ENCODE measurements at places on chromosomes 12 and 14. TPM values are rescaled to one million over a fixed set of nuclear protein-coding genes. Genes with fewer than 3 reads are reported as not detected.

DNA sequence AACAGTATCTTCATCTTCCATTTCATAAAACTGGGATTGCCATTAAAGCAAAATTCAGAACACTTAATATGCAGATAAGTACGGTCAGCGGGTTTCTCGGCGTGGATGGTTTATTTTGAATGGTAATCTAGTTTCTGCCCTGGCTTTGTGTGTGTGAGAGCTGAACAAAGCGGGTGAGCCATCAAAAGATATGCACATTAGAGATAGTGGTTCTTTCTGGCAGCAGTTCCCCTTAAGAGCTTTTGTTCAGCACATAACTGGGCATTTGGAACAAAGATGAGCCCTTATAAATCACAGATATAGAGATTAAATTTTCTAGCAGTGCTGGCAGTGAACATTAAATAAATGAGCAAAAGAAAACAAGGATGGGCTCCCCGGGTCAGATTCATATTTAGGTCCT is 207.5 kb downstream of the CALM1 start:
- DNase-seq = no peak

DNA sequence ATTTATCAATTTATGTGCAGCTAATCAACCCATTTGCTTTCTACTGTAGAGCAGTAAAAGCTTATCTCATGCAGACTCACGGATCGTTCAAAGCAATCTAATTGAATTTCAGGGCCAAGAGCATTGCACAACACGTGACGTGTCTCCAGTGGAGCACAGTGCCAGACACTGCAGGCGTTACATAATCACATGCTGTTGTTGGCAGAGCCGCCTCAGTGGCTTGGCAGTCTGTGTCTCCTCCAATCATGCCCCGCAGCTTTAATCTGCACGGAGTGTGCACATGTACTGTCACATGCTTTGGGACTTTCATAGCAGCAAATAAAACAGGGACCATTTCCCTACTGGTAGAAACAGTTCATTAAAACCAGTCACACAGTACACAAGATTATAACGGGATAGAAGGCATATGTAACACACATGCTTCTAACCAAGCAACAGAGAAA is 309.3 kb downstream of the ITPR2 start:
- no peak for DNase-seq

GRCh38 chr12:46332260-46332659 is 40.3 kb downstream of the SLC38A2 start:
- peak; percentile 56 for DNase-seq

DNA sequence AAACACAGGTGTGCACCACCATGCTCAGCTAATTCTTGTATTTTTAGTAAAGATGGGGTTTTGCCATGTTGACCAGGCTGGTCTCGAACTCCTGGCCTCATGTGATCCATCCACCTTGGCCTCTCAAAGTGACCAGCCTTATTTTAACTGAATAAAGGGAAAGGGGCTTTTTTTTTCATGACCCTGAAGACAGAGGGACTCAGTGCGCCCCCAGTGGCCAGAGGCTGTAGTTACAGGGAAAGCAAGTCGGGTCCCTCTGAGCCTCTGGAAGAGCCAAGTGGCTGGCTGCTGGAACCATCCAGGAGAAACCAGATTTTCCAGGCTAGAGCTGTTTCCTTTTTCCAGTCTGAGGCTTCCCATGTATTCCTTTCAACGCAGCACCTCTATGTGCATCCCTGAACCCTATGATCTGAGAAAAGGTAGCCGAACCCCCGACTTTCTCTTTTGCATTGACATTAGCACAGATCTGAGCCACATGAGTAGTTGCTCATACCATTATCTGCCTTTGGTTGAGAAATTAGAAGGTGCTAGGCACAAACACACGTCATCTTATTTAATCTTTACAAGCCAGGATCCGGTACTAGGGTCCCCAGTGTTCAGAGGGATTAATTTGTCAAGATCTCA is 342.7 kb downstream of the CACNA1C start:
- peak; percentile 40 for DNase-seq

PZP gene
- not detected for total RNA-seq

GRCh38 chr12:43029971-43030370 is 440.4 kb upstream of the PRICKLE1 start:
- no peak for DNase-seq

DNA sequence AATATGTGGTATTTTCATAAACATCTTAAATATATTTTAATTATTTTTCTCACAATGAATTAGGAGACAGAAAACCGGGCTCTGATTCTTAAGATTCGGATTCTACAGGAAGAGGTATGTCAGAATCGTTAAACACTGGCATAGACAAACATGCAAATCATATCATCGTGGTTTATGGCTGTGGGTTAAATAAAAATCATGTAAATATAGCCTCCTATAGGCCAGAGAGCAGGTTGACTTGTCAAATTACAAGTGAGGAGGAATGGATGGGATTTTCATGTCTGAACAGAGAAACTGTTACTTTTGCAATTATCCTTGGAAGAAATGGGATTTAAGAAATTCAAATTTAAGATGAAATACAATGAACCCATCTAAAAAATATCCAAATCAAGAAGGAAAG is 74.9 kb upstream of the BCAT1 start:
- DNase-seq = no peak

- no peak for DNase-seq
Measured at GRCh38 chr12:6377667-6377994, 2.3 kb upstream of the SCNN1A start.

DNA sequence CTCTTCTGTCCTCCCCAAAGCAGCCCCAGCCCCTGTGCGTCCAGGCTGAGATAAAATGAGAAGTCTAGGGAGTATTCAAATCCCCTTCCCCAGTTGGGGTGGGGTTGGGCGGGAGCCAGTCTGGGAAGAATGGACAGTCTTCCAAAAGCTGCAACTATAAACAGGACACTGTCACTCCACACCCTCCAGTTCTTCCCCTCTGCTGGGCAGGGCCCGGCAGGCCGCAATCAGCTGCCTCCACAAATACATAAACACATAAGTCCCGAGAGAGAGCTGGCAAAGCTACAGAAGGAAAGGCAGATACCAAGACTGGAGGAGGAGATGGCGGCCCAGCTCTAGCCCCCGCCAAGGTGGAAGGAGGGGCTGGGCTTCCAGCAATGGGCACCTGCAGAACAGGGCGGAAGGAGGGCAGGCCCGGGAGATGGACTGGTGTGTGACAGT is 12.7 kb downstream of the LTBP2 start:
- DNase-seq = peak; percentile 82

DNA sequence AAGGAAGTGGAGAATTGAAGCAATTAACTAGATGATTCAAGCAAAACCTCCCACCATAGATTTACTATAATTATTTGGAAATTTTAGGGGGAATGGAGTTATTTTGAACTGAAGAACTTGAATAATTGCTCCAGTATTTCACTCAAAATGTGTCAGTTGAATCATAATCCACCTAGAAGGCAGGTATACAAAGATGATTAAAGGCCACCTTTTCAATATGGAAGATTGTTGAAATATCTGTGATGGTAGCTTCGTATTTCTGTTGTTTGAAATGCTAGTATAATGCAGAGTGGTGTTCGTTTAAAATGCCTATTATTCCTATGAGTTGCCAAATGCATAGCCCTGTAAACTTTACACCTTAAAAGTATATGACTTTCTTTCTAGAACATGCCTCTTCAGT is 3.1 kb downstream of the HMGA2 start:
- DNase-seq = no peak

TCL1B gene
- total RNA-seq = not detected

GRCh38 chr12:66688846-66689439 is 10.1 kb upstream of the GRIP1 start:
- DNase-seq = peak; percentile 75

DNA sequence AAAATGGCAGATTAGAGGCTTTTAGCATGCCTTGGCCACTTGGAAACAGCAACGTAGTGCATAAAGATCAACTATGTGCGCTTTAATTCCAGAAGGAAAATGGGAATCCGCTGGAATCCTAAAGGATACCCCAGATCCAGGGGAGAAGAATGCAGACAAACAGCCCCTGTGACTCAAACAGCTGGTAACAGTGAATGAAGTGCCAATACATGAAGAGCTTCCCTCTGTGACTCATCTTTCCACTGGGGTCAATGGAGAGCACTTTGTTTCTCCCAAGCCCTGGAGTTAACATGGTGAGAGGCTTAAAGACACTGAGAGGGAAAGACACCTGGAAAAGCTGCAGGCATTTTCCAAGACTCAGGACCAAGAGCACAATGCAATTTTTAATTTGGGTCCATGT is 263.1 kb downstream of the CEP128 start:
- DNase-seq = no peak

DNA sequence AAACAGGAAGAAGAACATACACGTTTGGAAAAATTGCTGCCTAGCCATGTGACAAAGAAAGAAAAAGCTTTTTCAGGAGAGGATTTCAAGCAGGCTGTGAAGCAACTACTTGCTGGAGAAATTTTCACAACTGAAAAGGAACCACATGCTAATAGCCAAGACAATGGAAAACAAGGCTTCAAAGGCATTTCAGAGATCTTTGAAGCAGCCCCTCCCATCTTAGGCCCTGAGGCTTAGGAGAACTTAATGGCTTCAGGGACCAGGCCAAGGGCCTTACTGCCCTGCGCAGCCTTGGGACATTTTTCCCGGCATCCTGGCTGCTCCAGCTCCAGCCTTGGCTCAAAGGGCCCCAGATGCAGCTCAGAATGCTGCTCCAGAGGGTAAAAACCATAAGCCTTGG is 255.9 kb upstream of the ARID2 start:
- no peak for DNase-seq

ENDOU gene
- not detected for total RNA-seq

DNA sequence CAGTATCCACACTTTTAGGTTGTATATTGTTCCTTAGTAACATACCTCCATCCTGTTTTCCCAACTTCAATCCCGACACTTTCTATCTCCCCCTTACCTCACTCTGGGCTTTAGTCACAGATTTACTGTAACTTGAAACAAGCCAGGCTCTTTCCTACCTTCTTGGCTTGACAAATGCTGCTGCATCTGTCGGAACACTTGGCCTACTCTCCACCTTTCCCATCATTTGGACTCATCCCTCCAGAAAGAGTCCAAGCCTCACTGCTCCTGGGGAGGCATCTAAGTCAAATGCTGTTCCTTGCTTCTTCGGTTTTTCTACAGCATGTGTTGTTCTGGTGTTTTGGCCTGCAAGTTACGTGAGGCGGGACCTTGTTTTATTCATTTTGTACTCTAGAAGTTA is 142.4 kb downstream of the DACT1 start:
- DNase-seq = no peak

GRCh38 chr12:49720214-49720613 is 13.0 kb upstream of the FMNL3 start:
- DNase-seq = no peak

Measured in SJCRH30 (cell line).